Thyroid gland (tissue), 4 donors: ENCODE measurements at places on chromosomes 6 and 20.
A peak's percentile ranks its signal among the peaks of the same experiment; 100 is the strongest.

DNA sequence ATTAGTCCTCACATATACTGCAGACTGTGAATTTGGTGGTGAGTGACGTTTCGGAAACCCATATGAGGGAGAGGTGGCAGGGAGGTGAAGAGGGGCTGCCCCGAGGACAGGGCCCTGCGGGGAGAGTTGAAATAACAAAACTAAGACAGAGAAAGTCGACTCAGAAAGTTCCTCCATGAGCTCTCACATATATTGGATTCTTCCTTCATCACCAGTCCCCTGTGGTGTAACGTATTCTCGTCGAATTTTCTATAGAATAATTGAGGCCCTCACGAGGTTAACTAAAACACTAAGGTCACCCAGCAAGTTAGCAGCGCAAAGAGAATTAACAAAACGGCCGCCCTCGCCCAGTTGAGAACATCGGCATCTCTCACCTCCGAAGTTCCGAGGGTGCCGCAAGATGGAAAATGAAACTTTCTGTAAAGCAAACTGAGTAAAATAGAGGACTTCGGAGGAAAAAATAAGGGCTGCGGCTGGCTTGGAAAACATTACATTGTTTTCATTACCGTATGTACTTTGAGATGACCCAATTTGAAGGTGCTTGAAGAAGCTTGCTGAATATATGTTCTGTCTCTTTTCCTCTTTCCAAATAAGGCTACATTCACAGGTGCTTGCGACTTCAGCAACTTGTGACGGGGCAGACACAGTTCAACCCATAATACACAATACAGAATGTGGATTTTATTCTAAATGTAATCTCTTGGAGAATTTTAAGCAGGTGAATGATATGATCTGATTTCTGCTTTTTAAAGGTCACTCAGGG lies 490.9 kb upstream of the JARID2 start:
- no peak for DNase-seq

DNA sequence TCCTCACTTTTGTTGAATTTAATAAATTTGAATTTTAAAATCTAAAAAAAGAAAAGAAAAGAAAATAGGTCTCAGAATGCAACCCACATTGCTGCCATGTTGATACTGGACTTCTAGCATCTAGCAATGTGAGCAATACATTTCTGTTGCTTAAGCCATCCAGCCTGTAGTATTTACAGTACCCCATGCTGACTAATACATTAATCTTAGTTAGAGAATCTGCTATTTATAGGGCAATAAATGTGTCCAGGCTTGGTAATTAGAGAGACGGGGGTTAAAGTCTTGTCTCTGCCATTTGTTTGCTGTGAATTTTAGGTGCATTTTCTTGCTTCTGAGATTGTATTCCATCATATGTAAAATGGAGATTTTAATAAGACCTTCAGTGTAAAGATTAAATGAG lies 471.3 kb downstream of the DHX35 start:
- DNase-seq, result no peak

GRCh38 chr6:121855521-121855920 lies 420.1 kb downstream of the GJA1 start:
- no peak for DNase-seq

DNA sequence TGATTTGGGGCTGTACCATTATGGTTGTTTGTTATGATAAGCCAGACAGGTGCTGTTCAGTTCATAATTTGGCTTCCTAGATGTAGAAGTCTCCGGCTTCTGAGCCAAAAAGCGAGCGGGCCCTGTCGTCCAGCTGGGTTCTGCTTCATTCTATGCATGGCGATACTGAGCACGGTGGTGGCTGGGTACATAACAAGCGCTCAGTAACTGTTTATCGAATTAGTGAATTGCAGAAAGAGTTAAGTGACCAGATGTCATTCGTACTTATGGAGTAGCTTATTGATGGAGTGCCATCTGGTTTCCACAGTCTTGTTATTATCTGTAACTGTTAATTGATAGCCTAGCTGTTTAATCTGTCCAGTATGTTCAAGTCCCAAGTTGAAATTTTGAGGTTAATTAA lies 85.0 kb downstream of the DTD1 start:
- no peak for DNase-seq

- DNase-seq, result no peak
These were observed 337.6 kb downstream of the BTBD9 start for GRCh38 chr6:38302081-38302480.

DNA sequence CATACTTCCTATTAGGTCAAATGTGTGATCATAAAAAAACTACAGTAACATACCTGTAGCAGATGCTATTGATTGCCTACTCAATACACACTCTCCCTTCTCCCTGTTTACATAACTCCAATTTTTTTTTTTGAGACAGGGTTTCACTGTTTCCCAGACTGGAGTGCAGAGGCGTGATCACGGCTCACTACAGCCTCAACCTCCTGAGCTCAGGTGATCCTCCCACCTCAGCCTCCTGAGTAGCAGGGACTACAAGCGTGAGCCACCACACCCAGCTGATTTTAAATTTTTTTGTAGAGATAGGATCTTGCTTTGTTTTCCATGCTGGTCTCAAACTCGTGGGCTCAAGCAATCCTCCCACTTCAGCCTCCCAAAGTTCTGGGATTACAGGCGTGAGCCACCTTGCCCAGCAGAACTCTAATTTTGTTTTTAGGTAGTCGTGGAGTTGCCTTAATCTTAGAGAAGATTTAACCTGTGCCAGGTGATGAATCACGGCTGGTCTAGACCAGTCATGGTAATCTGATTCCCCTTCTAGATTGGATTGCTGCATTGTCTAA lies 14.0 kb upstream of the KIF3B start:
- no peak for DNase-seq

GRCh38 chr20:33667676-33668465 lies 1.1 kb downstream of the ACTL10 start:
- DNase-seq, result peak; percentile 80

DNA sequence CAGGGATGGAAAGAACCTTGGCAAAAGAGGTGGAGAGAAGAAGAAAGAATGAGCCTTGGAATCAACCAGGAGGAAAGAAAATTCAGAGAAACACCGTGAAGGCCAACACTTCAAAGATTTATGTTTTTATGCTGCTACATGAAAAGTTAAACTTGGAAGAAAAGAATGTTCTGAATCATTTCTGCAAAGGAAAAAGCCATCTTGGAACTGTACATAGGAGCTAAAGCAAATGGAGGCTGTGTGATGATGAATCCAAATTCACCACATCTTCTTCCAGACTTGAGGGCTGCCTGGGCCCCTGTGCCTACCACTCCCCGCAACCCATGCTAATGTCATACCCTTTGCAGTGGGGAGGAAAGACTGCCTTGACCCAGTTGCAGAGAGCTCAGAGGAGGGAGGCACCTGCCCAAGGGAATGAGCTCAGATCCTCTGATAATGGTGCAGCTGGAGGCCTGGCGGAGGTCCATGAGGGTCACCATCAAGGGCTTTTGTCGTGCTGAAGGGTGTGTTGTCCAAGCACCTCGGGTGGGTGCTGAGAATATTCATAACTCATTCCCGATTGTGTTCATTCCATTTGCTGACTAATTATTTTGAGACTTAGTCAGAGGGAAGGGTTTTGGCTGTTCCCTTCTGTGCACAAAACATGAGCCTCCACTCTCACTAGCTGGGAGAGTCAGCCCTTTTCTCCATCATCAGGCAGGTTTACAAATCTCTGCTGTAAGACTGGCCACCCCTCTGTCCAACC lies 245.8 kb upstream of the JAG1 start:
- DNase-seq, result no peak

- no peak for DNase-seq
These were observed 64.5 kb downstream of the EYA2 start for GRCh38 chr20:46959081-46959692.

- no peak for DNase-seq
These were observed 6.9 kb upstream of the ZBTB12 start for GRCh38 chr6:31908791-31909190.

DNA sequence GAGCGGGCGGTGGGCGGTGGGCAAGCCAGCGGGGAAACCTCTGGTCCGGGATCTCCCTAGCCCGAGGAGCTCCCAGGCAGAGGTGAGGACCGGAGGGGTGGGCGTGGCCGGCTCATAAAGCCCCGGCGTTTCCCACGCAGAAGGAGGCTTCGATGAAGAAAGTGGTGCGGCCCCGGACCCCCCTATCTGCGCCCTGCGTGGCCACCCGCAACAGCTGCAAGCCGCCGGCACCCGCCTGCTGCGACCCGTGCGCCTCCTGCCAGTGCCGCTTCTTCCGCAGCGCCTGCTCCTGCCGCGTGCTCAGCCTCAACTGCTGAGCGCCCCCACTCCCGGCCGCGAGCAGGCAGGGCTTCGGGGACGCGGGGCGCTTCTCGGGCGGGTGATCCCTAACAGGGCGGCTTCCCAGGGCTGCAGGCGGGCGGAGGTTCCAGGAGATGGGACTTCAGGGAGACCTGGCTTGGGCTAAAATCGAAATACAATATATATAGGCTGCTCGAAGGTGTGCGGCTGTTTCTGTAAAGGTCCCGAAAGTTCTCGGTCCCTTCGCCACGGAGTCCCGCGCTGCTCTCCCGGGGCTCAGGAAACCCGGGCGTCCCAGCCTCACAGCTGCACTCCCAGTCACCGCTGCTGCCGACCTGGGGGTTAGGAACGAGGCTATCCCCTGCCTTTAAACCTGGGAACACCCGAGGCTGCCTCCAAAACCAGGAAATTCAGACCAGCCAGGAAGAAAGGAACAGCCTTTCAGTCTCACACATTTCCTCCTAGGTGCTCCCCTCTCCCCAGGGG lies 27.8 kb downstream of the ASIP start:
- DNase-seq, result peak; percentile 39

- DNase-seq, result no peak
These were observed 18.9 kb downstream of the SDCBP2 start for GRCh38 chr20:1310071-1310470.

GRCh38 chr6:66772800-66773199 lies 1065.8 kb upstream of the EYS start:
- no peak for DNase-seq

- DNase-seq, result no peak
These were observed 12.6 kb downstream of the ADTRP start for GRCh38 chr6:11766043-11766442.

DNA sequence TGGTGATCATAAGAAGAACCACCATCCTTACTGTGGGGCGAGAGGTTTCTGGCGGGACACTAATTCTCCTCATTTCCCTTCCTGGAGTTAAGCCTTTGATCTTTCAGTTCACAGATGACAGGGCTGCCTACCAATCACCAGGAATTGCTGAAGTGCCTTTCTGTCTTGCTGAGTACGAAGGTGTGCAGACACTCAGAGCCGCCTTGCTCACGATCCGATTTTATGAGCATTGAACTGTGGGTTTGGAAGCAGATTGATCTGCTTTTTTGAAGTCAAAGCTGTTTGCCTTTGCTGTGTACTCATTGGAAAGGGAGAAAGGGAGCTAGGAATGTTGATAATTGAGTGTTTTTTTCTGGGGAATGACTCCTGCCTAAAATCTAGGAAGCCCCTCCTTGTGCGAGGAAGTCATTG lies 129.1 kb upstream of the SALL4 start:
- DNase-seq, result peak; percentile 6

- DNase-seq, result no peak
These were observed 7.8 kb upstream of the TRIM38 start for GRCh38 chr6:25954756-25955155.

- no peak for DNase-seq
These were observed 228.0 kb upstream of the TAB2 start for GRCh38 chr6:149089510-149089909.

DNA sequence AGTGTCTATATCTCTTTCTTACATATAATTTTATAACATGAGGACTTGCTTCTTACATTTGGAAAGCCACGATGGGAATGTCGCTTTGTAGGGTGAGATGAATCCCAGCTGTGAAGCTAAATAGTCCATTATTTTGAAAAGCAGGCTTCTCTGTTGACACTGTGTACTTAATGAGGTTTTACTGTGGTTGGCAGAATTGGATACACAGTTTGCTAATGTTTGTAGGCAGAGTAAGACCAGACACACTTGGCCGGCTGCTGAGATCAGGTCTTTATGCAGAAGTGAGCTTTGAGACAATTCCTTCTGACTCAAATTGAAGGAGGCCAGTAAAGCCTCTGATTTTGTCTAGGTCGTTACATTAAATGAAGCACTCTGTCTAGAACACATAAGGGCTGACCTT lies 93.0 kb downstream of the NDUFAF5 start:
- no peak for DNase-seq

GRCh38 chr6:37381579-37381978 lies 27.8 kb downstream of the RNF8 start:
- peak; percentile 81 for DNase-seq

GRCh38 chr20:13008761-13009681 lies at the start of gene SPTLC3:
SPTLC3 (plus strand) TSS chr20:13008972; CDS start chr20:13009268, 296 bp downstream.
- DNase-seq, result peak; percentile 77

DNA sequence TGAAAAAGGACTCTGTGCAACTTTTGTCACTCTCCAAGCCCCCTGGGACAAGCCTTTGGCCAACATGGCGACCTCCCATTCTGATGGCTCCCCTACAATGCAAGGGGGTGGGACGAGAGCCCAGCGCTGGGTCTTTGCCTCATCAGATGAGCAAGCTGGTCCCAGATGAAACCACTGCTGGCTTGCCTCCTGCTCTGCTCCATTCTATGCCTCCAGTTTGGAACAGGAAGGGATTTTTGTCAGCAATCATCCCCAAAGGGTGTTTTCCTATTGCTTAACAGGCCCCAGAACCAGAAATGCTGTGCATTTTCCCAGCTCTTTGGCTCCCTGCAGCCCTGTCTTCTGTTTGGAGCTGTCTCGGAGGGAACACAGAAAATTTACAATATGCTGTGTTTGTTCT lies 412.7 kb downstream of the MAFB start:
- DNase-seq, result no peak

GRCh38 chr6:57159127-57159526 lies 13.0 kb upstream of the BAG2 start:
- DNase-seq, result no peak

- DNase-seq, result no peak
These were observed 195.7 kb downstream of the TASP1 start for GRCh38 chr20:13442986-13443385.

- DNase-seq, result no peak
These were observed 6.2 kb downstream of the SLCO4A1 start for GRCh38 chr20:62648318-62648995.

GRCh38 chr6:97440590-97441176 lies 157.7 kb upstream of the MMS22L start:
- no peak for DNase-seq

GRCh38 chr20:32675223-32675975 lies 1.7 kb upstream of the C20orf203 start:
- DNase-seq, result no peak

GRCh38 chr20:25220810-25221591 lies 25.5 kb downstream of the ENTPD6 start:
- peak; percentile 85 for DNase-seq

- no peak for DNase-seq
These were observed 2.7 kb upstream of the C6orf62 start for GRCh38 chr6:24721461-24722215.

- DNase-seq, result peak; percentile 16
These were observed 1.4 kb downstream of the TEAD3 start for GRCh38 chr6:35495258-35496035.

GRCh38 chr6:24931296-24931695 lies 4.5 kb downstream of the RIPOR2 start:
- DNase-seq, result peak; percentile 9

GRCh38 chr6:66396549-66396948 lies 689.5 kb upstream of the EYS start:
- no peak for DNase-seq
